ENCODE measurements at places on chromosomes 4 and X.

DNA sequence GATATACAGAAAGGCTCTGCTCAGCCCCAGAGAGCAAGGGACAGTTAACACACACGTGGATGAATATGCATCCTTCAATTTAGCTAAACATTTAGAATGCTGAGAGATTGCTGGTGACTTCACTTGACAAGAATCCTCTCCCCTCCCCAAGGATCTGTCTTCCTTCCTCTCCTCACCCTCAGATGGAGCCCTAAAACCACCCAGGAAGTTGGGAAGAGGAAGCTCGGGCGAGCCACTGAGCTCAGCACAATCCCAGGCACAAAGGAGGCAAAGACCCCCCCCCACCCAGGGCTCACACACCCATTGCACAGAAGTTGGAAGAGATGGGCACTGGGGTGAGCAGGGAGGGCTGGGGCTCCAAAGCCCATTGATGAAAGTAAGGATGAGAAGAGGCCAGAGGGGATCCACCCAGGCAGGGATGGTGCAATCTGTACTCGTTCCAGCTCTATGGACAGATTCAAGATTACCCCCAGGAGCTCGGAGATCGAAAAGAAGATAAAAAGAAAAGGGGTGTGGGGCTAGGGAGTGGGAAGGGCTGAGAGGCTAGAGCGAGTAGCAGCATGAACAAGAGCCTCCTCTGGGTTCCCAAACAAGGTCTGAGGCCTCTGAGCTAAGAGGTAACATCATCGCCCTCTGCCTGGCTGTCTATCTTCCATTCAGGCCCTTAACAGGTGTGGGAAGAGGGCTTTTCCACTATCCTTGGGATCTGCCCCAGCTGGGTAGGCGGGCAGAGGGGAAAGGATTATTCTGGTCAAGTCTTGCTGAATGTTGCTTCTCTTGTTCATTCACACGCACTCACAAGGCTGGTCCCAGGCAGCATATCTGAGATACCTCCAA lies 1.2 kb downstream of the TFE3 start:
- DNase-seq, result no peak

DNA sequence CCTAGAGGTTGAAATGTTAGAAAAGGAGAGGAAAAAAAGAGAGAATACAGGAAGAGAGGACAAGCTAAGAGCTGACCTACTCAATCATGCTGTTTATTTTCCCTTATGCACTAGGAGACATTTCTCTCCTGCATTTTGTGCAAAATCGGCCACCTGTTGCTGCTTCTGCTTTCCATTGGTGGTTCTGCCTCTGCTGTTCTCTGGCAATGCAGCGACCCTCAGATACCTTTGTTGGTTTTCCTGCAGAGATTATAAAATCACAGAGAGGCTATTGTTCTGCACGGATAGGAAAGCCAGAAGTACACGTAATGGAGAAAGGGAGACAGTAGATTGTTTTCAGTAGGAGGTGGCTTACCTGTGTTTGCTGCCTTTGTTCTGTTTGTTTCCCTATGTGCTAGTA lies 108.9 kb downstream of the UNC5C start:
- no peak for DNase-seq

GRCh38 chr4:68433582-68433981 lies 13.7 kb upstream of the TMPRSS11E start:
- no peak for DNase-seq

DNA sequence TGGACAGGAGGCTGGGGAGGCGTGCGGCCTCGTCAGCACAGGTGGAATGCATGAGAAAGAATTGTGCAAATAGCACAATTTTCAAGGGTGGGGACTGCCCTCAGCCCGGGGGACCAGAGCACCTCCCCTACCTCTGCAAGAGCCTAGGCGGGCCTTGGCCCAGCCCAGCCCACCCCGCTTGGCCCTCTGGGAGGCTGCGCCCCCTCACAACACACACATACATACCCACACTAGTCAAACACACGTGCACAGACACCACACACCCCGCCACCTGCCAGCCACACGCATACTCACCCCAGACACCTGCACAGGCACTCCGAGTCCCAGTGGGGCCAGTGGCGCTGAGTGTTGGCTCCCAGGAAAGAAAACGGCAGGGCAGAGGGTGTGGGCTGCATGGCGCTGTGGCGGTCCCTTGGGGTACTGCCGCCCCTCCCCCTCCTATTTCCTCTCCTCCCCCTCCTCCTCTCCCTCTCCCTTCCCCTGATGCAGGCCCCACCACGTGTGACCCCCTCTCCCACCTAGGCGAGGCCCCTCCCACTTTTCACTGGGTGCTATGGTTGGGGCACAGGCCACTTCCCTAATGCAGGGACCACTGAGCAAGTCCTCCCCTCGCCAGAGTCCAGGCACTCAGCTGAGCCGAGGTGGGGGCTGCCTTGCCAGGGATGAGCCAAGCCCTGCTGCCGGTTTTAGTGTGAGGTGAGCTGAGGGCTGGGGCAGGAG lies 84.5 kb downstream of the FAM53A start:
- DNase-seq, result no peak

DNA sequence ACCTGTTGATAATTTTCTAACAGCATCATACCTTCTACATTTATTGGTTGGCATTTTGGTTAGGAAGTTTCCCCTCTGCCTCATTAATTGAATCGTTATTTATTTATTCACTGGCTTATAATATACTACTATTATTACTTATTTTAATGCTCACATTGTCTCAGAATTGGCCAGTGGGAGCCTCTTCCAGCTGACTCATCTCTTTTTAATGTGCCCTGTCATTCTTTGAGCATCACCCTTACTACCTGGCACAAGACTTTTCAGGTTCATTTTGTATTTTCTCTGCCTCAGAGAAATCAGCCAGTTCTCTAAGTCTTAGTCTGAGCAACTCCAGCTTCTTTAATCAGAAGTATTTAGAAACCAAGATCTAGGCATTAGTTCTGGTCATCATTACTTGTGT lies 60.3 kb upstream of the PRRG3 start:
- no peak for DNase-seq

GRCh38 chr4:71830-72229 lies 18.7 kb downstream of the ZNF595 start:
- no peak for DNase-seq

- no peak for DNase-seq
Measured at GRCh38 chrX:6777238-6778002, 242.5 kb upstream of the VCX3A start.

Data from posterior cingulate gyrus (tissue), 11 donors.